Fibroblast of the conjunctiva (primary cell): ENCODE measurements at places on chromosomes 7 and 10.
A peak's percentile ranks its signal among the peaks of the same experiment; 100 is the strongest.

DNA sequence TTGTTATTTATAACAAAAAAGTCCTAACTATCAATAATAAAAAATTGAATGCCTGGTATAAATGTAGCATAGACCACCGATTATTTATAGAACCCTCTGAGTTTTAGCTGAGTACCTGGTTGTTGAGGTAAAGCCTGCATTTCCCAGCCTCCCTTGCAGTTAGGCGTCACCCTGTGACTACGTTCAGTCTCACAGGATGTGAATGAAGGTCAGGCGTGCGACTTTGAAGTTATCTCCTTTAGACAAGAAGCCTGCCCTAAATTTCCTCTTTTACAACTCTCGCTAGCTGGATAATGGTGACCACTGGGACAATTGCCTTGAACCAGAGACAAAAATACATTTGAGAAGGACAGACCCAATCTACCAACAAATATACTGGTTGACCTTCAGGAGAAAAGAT, 67.5 kb upstream of the TES start:
- no peak for DNase-seq

- DNase-seq = no peak
Measured at GRCh38 chr7:56007891-56008290, 43.4 kb downstream of the PSPH start.

DNA sequence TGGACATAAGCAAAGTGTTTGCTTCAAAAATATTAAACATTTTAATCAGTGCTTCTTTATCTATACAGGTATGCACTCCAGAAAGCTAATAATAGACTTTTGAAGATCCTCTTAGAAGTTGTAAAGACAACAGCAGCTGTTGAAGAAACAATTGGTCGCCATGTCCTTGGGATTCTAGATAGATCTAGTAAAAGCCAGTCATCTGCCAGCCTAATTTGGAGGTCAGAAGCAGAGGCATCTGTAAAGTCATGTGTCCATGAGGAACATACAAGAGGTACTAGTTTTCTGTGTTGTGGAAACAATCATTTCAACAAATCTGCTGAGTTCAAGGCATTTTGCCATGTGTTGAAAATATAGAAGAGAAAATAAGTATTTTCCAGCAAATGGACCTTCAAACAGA, 89.3 kb downstream of the CYP51A1 start:
- DNase-seq = no peak

GRCh38 chr10:117503244-117504205, 39.0 kb upstream of the EMX2 start:
- DNase-seq = peak; percentile 32

DNA sequence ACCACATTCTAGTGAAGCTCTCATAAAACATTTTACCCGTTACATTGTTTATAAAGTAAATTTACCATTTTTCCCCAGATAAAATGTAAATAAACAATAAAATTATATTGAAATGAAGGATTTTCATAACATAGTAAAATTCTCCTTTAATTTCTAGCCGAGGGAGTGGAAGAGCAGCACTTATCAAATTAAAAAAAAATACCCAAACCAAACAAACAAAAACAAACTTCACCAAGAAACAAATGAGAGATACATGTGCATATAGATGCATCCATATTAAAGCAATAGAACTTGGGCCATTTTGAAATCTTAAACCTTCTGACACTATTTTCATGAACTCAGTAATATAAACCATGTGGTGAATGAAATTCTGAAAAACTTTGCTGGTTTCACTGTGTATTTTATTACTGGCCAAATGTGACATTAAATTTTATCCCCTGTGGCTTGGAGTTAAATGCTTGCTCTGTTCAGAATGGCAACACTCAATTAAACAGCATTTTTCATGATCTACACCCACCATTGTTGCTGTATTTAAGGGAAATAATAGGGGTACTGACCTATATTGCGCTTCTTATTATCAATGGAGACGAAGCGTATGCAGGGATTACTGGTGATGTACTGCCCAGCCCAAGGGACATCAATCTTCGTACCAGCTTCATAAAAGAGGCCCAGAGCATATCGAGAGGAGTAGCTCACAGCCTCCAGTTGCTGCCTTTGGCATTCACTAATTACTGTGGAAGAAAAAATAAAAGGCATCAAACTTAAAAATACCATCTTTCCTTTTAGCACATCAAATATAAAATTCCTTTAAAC, 220.9 kb downstream of the RNLS start:
- no peak for DNase-seq

- DNase-seq = no peak
Measured at GRCh38 chr10:133095586-133095985, 7.9 kb downstream of the ADGRA1 start.
